ENCODE measurements at places on chromosomes 2 and 18.
A peak's percentile ranks its signal among the peaks of the same experiment; 100 is the strongest.

- no peak for DNase-seq
These were observed 80.3 kb downstream of the SPRED2 start for GRCh38 chr2:65351948-65352595.

DNA sequence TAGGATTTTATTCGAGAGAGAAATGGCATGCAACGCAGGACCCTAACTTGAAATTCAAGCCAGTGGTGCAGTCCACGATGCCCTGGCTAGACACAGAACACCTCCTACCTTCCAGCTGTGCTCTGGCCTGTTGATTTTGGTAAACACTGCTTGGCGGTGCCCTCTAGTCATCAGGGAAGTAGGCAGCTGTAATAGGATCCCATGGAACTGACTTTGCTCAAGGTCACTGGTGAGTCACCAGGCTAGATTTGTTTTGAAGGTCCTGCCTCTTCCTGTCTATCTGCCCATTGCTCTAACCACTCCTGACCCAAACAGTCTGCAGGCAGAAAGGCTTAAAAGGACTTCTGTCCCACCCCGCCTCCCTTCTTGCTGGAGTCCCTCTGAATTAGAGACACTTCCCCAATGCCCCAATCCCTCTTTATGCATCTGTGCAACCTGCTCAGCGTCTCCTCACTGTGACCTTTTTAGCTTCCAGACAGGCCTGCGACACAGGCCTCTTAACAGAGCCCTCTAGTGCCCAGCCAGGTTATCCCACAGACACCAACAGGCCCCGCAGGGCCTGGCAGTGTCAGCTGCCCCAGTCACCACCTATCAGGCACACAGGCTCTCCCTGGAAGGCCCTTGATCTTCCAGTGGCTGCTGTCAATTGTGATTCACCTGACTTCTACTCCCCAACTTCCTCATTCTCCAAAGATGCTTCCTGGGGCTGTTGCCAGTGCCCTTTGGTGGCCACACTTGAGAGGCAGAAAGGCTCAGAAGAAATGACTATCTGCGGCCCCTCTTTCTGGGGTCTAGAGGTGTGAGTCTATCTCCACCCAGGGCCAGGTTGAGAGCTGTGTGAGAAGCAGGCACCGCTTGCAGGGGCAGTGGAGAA lies 5.2 kb downstream of the TMEM127 start:
- no peak for DNase-seq

DNA sequence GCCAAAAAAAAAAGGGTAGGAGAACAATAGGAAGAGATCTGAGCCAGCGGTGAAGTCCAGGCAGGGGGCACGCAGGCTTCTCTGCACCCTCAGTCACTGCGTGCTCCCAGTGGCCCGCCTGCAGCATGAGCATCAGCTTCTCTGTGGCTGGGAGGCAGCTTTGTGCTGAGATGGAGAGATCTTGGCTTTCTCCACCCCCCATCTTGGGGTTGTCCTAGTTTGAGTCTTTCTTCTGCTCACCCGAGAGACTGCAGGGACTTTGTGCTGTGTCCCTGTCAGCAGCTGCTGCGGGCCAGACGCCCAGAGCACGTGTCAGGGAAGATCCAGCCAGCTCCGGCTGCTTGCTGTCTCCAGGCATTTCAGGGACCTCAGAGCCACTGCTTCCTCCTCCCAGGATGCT lies 20.3 kb downstream of the TRAPPC12 start:
- DNase-seq: no peak

DNA sequence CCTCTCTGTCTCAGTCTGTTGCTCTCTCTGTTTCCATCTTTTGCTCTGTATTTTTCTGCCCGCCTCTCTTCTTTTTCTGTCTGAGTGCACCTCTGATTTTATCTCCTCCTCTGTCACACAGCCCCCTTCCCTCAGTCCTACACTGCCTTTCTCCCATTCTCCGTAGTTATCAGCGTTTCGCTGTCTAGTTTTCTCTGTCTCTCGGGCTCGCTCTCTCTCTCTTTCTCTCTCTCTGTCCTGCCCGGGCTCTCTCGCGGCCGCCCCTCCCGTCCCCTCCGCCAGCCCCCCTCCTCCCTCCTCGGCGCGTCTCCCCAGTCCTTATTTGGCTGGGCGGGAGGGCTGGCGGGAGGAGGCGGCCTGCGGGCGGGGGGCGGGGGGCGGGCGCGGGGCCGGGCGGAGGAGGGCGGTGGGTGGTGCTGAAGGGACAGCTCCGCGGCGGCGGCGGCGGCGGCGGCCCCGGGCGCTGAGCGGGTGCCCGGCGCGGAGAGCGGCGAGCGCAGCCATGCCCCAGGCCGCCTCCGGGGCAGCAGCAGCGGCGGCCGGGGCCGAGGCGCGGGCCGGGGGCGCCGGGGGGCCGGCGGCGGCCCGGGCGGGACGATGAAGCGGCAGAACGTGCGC lies at the start of gene KCNK3:
Gene KCNK3 (plus strand): TSS at position 444 of the 618 bp plus-strand sequence. CDS start 154 bp downstream, at position 598.
- peak; percentile 12 for DNase-seq

- DNase-seq: no peak
These were observed 85.3 kb downstream of the FEZ2 start for GRCh38 chr2:36512705-36513104.

DNA sequence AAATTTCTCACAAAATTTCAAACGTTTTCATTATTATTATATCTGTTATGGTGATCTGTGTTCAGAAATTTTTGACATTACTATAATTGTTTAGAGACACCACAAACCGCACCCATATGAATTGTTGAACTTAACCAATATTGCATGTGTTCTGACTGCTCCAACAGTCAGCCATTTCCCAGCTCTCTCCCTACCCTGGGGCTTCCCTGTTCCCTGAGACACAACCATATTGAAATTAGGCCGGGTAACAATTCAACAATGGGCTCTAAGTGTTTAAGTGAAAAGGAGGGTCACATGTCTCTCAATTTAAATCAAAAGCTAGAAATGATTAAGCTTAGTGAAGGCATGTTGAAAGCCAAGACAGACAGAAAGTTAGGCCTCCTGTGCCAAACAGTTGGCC lies 424.0 kb downstream of the DSC3 start:
- no peak for DNase-seq

DNA sequence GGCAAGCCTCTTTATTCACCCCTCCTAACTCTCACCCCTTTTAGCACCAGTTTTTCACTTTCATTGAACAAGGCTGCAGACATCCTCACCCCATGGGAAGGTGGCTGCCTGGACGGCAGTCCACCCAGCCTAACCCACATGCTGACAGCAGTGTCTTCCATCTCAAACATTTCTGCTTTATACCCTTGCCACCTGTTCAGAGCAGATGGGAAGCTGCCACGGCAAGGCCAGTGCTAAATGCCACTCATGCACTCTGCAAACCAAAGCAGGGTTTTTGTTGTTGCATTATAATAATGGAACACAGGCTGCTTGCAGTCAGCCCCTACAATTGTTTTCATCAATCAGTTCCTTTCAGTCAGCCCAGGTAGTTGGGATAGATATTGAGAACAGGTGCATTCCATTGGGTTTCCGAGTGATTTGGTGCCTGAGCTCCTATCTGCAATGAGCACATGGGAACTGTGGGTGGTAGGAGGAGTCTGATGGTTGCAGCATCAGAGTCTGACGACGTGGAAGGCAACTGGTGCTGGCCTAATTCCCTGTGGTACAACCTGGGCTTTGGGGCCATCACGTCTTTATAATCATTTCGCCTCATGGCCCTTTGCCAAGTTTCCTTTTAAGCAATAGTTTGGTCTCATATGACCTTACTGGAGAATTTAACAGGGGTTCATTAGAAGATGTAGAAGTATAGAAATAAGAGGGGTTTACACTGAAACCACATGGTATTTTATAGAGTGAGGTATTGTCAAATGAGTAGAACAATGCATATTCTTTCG lies 252.5 kb upstream of the SP5 start:
- no peak for DNase-seq

- DNase-seq: no peak
These were observed 128.3 kb downstream of the AFF3 start for GRCh38 chr2:100013892-100014677.

- DNase-seq: no peak
These were observed 893.0 kb downstream of the DSC3 start for GRCh38 chr18:30149585-30149984.

Measured in central memory CD4-positive, alpha-beta T cell (primary cell).